Renal cortex interstitium (tissue), 15 donors: ENCODE measurements at places on chromosomes 2 and 18. TPM values are rescaled to one million over a fixed set of nuclear protein-coding genes. Genes with fewer than 3 reads are reported as not detected.

GRCh38 chr2:157433394-157433793, 10.5 kb downstream of the CYTIP start:
- DNase-seq = no peak

GRCh38 chr2:81181845-81182244, 877.3 kb upstream of the LRRTM1 start:
- DNase-seq = no peak

DNA sequence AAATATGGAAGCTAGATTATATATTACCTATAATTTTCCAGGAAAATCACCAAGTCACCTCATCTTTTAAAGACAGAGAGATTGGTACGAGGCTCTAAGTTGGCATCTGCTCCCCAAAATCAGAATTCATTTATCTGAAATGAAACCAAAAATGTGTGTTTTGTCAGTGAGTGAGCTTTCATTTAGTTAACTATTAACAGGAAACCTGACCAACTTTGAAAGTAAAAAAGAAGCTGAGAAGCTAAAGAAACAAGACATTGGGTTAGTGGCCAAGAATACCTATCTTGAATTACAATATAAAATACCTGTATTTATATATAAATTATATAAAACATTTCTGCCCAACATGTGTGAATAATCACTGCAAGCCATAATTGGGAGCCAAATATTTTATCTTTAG, 1.9 kb downstream of the MPPE1 start:
- DNase-seq = no peak

GRCh38 chr18:3604498-3605408, 154.8 kb downstream of the TGIF1 start:
- DNase-seq = no peak

DNA sequence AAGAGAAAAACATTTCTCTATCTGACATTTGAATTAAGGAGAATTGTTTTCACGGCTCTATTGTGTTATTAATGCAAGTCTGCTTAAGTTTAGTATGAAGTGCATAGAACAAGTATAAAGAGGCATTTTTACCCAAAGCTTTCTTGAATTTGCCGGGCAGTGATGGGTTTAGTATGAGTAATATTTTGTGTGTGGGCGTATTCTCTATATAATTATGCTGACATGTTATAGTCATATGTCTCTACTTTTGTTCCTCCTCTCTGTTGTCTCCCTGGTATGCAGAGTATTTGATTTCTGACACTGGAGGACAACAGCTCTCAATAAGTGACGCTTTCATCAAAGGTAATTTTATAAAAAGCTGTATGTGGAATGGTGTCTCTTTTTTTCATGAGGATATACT, 45.9 kb downstream of the PIKFYVE start:
- no peak for DNase-seq

DNA sequence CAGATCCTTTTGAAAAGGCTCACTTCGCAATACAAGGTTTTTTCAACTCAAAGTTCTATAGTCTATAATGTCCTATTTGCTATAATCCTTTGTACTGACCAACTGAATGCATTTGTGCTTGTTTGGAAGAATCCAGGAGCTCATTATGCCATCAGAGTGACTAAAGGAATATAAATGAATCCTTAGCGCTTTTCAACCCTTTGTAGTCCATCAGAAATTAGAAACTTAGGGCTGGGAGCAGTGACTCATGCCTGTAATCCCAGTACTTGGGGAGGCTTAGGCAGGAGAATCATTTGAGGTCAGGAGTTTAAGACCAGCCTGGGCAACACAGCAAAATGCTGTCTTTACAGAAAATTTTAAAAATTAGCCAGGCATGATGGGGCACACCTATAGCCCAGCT, 330.2 kb upstream of the CHAC2 start:
- no peak for DNase-seq

DNA sequence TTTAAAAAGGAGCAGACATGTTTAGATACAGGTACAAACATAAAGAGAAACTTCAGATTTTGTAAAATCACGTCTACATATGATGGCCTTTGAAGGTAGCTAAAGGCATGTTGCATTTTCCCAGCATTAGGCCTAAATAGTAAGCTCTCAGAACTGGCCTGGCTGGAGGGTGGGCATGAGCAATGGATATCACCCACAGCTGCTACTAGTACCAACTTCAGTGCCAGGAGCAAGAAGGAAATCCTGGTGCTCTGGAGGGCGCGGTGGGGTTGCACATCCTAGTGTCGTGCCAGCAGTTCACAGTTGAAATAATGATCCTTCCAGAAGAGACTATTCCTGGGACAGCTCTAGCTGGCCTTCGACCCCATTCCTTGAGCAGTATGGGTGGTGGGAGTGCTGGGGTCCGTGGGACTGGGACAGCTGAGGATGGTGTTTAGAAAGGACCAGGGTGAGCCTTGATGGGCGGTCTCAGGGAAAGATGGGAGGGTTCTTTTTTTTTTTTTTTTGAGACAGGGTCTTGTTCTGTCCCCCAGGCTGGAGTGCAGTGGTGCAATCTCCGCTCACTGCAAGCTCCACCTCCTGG, 4.9 kb downstream of the DES start:
- no peak for DNase-seq

DNA sequence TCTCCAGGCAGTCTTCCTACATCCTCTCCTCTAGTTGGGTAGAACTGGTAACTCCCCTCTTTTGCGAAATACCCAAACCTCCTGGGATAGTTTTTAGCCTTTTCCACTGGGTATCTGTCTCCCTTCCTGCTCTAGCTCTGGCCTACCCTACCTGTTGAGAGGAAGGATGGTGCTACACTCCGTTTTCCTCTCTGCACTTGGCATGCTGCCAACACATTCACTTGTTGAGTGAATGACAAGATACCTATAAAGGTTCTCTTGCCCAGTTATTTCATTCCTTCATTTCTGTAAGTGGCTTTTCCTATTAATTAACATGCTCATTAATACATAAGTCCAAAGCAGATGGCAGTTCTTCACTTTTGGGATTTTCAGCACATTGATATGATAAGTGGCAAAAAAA, 293.8 kb downstream of the CNTNAP5 start:
- DNase-seq = no peak

DNA sequence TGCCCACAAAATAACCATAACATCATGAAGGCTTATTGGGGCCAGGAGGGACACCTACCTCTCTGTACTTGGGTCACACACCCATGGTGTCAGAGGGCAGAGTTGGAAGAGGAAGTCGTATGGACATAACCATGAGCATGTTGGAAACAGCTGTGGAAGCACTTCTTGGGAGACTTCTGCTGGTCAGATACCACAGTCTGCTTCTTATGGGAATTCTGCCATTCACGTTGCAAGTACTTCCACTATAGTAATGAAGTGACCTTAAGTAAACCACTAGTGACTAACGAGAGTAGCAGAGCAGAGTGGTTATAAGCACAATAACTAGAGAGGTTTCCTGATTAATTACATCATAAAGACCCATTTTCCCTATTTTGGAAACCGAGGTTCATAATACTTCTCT, 61.1 kb upstream of the TFPI start:
- DNase-seq = no peak

DNA sequence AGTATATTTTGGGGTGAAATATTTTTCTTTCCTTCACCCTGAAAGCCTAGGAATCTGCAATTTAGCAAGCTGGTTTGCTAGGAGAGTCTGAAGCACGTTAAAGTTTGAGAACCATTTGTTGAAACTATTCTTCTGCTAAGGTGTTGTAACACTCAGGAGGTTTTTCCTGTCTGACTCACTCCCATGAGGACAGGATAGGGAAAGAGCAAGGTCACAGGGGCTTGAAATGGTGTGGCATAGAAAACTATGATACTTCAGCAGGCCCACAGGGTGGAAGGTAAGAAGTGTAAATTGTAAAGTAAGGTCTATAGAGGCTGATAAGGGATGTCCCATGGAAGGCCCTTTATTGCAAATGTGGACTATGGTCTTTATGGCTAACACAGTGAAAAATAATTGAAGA, 177.7 kb upstream of the ZC3H15 start:
- no peak for DNase-seq

- peak; percentile 17 for DNase-seq
Observed at GRCh38 chr2:88626171-88627054, 851 bp downstream of the EIF2AK3 start.

- no peak for DNase-seq
Observed at GRCh38 chr2:37555457-37555856, 116.0 kb downstream of the CDC42EP3 start.

EGR4 gene
- polyA plus RNA-seq = not detected

KCNJ3 gene
- polyA plus RNA-seq = 7.0 TPM

CROCC2 gene
- 0.07 TPM for polyA plus RNA-seq

INPP5D gene
- polyA plus RNA-seq = 10.8 TPM

SERPINB2 gene
- polyA plus RNA-seq = 0.15 TPM

SLC23A3 gene
- polyA plus RNA-seq = 17.6 TPM

SLC8A1 gene
- 63.2 TPM for polyA plus RNA-seq
